Peyer's patch (tissue), 4 donors: ENCODE measurements at places on chromosomes 2 and 18. TPM values are rescaled to one million over a fixed set of nuclear protein-coding genes. Genes with fewer than 3 reads are reported as not detected.

GRCh38 chr2:203751685-203752271 is 45.3 kb downstream of the CD28 start:
- no peak overlapping the region for H3K27ac ChIP-seq
- H3K27me3 ChIP-seq = no peaks in the 10 kb centered on the region
- no peak overlapping the region for H3K4me3 ChIP-seq
- no peaks in the 10 kb centered on the region for H3K36me3 ChIP-seq
- no peaks in the 10 kb centered on the region for H3K4me1 ChIP-seq
- no peak for DNase-seq

C2orf72 gene
- 46.2 TPM for total RNA-seq

DNA sequence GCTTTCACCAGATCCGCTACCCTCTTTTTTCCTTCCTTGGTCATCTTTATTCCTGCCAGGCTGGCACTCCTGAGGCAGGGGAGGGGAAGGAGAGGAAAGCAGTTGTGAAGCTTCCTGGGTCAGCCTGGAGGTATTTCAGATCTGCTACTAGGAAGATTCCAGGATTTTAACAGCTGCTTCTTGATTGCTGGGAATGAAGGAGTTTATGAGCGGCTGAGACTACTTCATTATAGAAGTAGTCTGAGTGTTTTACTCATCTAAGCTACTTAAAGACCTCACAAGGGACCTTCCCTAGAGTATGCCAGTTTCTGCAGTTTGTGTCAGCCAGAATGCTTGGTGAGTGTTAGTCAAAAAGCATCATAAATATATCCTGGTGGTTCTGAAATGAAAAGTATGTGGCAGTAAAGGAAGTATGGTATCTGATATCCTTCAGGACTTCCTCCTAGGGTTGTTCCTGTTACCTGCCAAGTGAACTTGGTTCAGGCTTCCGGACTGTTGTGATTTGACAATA is 1.9 kb downstream of the TANC1 start:
- no peaks in the 10 kb centered on the region for H3K27me3 ChIP-seq
- H3K4me3 ChIP-seq = peak overlapping the region; percentile 60
- no peak for DNase-seq
- H3K27ac ChIP-seq = peak overlapping the region; percentile 93

PARD3B gene
- 19.6 TPM for total RNA-seq

ABCB11 gene
- 0.54 TPM for total RNA-seq

SLC14A1 gene
- total RNA-seq = 1.7 TPM

- peaks cover 3% of the 10 kb centered on the region for H3K36me3 ChIP-seq
- no peak overlapping the region for H3K4me3 ChIP-seq
- no peak overlapping the region for H3K27ac ChIP-seq
- H3K27me3 ChIP-seq = no peaks in the 10 kb centered on the region
- DNase-seq = no peak
Measured at GRCh38 chr2:61439241-61440002, 31.5 kb downstream of the USP34 start.

REG3A gene
- total RNA-seq = 1,340 TPM

- no peak overlapping the region for H3K27ac ChIP-seq
- no peaks in the 10 kb centered on the region for H3K27me3 ChIP-seq
- no peaks in the 10 kb centered on the region for H3K4me1 ChIP-seq
- no peaks in the 10 kb centered on the region for H3K36me3 ChIP-seq
- no peak for DNase-seq
- no peak overlapping the region for H3K4me3 ChIP-seq
Measured at GRCh38 chr2:151437630-151438029, 27.9 kb downstream of the RIF1 start.

DNA sequence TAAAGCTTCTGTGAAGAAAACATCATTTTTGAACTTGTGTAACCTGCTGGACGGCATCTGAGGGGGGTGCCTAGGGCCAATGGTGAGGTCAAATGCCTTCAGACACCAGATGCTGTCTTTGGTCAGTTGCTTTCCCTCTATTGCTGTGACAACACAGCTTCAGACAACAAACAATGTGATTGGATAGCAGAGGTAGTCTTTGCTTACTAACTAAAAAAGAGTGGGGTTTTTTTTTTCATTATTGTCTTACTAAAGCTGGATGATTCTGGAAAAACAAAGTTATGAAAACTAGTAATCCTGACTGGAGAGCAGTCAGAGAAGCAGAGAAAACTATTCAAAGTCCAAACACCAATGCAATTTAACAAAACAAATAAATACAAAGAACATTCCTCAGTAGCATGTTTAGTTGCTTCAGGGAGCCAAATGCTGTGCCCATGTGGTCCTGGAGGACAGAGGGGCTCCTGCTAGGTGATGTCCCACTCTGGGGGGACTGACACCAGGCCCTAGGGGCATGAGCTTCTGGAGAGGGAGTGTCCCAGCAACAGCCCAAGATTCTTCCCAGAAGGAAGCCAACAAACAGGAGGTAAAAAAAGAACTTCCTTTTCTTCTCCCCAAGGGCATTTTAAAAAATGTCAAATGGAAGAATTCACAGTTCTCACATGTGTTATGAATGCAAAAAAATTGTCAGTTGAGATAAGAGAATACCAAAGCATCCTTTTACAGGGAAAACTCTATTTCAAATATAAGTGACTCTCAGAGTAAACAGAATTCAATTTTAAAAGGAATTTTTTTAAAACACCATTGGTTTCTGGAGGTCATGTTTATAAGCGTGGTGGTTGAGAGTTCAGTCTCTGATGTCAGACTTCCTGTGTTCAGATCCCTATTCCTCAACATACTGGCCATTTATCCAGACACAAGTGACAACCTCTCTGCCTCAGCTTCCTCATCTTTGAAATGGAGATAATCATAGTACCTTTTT is 181.1 kb upstream of the PGAP1 start:
- DNase-seq = no peak
- no peaks in the 10 kb centered on the region for H3K27me3 ChIP-seq
- no peaks in the 10 kb centered on the region for H3K4me1 ChIP-seq

MARCHF4 gene
- total RNA-seq = not detected

GRCh38 chr2:188293601-188294351 is 2.1 kb downstream of the GULP1 start:
- H3K36me3 ChIP-seq = no peaks in the 10 kb centered on the region
- no peaks in the 10 kb centered on the region for H3K27me3 ChIP-seq
- no peaks in the 10 kb centered on the region for H3K4me1 ChIP-seq

NYAP2 gene
- not detected for total RNA-seq

DNA sequence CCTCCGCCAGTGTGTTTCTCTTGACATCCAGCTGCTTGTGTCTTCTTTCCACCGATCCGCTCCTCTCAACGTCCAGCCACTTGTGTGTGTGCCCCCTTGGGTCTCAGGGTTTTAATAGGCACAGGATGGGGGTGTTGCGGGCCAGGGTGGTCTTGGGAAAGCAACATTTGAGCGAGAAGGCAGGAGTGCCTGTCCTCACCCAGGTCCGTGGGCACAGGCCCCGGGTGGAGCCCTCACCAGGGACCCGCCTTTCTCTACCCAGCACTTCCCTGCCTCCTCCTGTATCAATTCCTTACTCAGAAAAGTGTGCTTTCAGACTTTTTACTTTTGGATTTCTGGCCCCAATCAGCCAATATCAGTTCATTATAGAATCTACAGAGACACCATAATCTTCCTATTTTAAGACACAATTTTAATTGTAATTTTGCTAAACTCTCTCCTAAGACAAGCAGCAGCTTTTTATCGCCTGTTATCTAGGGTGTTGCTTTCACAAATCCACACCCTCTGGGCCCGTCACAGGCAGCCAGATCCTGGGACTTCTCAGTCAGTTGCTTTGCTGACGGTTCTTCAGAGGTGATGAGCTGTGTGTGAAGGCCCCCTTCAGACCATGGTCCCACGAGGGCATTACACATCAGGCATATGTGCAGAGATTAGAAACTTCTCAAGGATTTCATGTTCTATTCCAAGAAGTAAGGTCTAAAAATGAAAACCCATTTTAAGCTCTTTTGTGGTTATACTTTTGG is 96.0 kb upstream of the FHL2 start:
- no peaks in the 10 kb centered on the region for H3K36me3 ChIP-seq
- H3K27ac ChIP-seq = no peak overlapping the region
- H3K27me3 ChIP-seq = no peaks in the 10 kb centered on the region
- no peaks in the 10 kb centered on the region for H3K4me1 ChIP-seq
- H3K4me3 ChIP-seq = no peak overlapping the region

GRCh38 chr2:130258356-130258755 is 60.1 kb upstream of the TUBA3E start:
- no peaks in the 10 kb centered on the region for H3K4me1 ChIP-seq
- no peak for DNase-seq
- H3K27ac ChIP-seq = no peak overlapping the region

GRCh38 chr2:144253743-144254142 is 266.2 kb downstream of the ZEB2 start:
- H3K27me3 ChIP-seq = no peaks in the 10 kb centered on the region
- no peak for DNase-seq
- H3K4me3 ChIP-seq = no peak overlapping the region
- no peak overlapping the region for H3K27ac ChIP-seq
- H3K36me3 ChIP-seq = no peaks in the 10 kb centered on the region

DNA sequence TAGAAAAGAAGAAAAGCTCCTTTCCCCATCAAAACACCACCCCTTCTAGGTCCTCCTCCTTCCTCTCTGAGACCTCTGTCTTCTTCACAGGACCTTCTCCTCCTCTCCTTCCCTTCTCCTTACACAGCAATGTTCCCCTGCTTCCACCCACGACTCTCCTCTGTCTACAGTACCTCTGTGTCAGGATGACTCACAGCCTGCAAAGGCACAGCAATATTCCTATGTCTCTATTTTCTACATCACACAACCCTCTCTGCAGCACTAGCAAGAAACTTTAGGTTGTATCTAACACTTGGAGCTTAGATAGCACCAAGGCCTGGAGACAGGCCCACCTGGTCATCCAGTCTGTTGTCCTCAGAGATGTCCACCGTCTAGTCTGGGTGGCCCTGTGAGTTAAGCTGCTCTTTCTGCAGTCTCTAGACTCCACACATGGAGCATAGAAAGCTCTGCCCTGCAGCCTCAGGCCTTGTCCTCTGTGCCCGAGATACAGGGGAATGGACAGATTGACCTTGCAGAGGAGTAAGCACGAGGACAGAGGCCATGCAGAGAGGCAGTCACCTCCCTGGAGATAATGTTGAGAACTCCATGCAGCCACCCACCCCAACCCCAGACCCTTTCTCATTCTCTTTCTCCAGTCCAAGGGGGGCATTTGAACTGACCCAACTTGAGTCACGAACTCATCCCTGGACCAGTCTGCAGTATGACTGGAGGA is 212.0 kb downstream of the TNS1 start:
- H3K4me3 ChIP-seq = no peak overlapping the region
- H3K36me3 ChIP-seq = no peaks in the 10 kb centered on the region
- H3K27me3 ChIP-seq = no peaks in the 10 kb centered on the region
- no peak for DNase-seq
- no peak overlapping the region for H3K27ac ChIP-seq
- no peaks in the 10 kb centered on the region for H3K4me1 ChIP-seq
